ENCODE measurements at places on chromosomes 1 and 21.
A peak's percentile ranks its signal among the peaks of the same experiment; 100 is the strongest.

GRCh38 chr1:157183870-157184269, 45.7 kb upstream of the ETV3 start:
- no peak for DNase-seq

DNA sequence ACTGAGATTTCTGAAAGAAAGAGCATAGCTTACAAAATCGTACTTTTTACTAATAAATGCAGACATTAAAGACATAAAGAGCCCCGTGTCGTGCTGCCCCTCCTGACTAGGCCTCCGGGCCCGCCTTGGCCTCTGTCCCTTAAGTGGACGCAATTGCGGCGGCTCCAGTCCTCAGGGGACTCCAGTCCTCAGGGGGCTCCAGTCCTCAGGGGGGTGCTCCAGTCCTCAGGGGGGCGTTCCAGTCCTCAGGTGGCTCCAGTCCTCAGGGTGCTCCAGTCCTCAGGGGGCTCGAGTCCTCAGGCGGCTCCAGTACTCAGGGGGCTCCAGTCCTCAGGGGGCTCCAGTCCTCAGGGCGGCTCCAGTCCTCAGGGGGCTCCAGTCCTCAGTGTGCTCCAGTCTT, 10.6 kb upstream of the OR2M2 start:
- DNase-seq: no peak

DNA sequence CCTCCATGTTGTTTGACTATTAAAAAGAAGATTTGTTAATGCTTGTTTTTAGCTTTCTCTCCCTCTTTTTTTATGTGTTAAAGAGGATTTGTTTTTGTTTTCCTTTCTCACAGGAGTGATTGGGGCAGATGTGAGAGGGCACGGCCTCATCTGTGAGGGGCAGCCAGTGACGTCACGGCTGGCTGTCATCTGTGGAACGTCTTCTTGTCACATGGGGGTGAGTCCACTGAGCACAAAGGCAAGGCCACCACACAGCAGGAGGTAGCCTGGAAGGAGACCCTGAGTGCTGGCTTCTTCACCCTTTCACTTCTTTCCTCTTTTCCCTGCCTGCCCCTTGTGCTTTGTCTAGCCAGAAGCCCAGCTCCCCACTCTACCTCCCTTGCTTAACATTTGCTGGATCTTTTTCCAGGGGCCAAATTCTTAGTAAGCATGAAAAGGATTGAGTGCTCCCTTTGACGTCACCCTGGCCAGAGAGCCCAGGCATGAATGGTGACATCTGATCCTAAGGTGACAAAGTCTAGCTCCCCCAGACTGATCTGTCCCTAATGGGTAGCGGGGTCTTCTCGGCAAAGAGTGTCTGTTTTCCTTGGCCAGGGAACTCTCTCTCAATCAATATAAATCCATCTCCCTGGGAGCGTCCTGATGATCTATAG, 257.2 kb downstream of the FGGY start:
- DNase-seq: no peak

GRCh38 chr1:244336232-244336899, 115.3 kb downstream of the ADSS2 start:
- peak; percentile 43 for DNase-seq

DNA sequence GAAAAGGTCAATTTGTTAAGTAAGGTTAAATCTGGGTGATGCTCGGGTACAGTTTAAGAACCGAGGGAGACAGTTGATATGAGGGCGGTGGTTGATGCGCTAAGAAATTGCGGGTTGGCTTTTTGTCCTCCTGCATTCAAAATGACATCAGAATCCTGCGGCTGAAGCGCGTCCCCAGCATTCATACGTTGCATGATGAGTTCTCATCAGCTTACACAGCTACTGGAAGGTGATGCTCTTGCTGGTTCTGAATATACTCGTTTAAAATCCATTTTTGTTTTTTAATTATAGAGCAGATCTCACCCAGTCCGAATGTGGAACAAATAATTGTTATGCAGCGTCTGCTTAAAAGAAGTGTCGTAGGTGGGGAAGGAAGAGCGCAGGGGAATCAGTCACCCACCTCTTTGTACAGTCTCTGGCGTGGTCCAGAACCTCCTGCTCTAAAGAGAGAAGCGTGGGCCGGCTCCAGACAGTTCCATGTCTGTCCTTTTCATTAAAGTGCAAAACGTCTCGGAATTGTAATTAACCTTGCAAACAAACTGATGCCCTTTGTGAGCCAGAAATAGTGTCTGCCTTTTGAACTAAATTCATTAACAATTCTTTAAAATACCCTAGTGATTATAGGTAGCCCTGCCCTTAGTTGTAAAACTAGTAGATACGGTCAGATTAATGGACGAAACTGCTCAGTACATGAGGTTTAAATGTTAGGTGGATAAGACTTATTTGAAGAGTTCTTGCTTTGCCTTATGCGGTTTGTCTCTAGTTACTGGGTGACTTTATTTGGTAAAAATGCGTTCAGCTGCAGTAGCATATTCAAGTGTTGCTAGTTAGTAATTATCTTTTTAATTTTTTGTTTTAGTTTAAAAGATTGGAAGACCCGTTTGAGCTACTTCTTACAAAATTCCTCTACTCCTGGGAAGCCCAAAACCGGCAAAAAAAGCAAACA, 741 bp downstream of the RGS2 start:
- peak; percentile 78 for DNase-seq

- DNase-seq: no peak
These were observed 12.4 kb downstream of the COL18A1 start for GRCh38 chr21:45417256-45417950.

- no peak for DNase-seq
These were observed 4.4 kb downstream of the JMJD4 start for GRCh38 chr1:227730630-227731151.

DNA sequence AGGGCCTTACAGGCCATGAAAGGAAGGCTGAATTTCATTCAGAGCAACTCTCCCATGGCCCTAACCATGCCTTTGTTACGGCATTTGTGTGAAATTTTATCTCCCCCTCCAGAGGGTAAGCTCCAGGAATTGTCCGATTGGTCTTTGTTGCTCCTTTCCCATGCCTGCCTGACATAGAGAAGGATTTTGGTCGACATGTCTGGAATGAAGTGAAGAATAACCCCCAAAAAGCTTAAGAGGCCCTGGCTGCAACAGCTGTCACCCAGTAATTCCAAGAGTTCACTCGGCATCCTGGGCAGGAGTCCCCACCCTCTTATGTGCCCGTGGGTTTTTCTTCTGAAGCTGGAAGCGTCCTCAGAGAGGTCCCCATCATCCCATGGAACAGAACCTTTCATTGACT, 20.6 kb downstream of the CDA start:
- DNase-seq: no peak

GRCh38 chr1:228009828-228010775, 3.3 kb downstream of the WNT3A start:
- DNase-seq: peak; percentile 50

DNA sequence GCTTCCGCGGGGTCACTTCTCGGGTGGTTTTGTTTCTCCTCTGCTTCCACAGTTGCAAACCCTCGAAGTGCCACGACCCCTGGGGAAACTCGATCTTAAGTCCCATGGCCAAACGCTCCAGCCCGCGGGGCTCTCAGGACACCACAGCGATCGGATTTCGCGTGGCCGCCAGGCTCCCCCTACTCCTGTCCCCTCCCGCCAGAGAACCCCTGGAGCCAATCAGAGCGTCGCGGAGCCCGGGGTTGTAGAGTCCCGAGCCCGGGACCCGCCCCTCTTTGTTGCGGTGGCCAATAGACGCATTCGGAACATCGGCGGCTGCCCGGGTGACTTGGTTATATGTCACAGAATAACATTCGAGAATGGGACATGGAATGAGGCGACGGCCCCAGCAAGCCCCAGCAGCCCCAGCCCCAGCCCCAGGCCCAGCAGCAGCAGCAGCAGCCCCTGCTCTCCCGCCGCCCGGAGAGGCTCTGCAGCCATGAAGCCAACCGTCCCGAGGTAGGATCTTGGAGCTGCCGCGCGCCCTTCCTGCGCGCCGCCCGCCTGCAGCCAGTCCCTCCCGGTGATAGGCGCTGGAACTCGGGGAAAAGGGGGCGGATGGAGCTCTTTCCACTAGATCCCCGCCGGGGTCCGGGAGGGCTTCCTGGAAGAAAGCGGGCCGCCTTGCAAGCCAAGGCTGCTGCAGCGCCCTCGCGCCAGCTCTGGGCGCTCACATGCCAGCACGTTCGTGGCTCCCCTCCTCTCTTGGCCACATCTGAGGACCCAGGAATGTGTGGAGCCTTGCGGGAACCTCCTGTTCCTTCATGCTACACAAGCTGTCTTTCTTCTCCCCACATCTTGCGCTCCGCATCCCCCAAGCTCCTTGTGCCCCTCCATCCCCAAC, at the start of gene VASH2:
VASH2 (plus strand) TSS at position 299 of the 883 bp plus-strand sequence. CDS start 1,002 bp downstream, outside the sequence.
- DNase-seq: peak; percentile 84

DNA sequence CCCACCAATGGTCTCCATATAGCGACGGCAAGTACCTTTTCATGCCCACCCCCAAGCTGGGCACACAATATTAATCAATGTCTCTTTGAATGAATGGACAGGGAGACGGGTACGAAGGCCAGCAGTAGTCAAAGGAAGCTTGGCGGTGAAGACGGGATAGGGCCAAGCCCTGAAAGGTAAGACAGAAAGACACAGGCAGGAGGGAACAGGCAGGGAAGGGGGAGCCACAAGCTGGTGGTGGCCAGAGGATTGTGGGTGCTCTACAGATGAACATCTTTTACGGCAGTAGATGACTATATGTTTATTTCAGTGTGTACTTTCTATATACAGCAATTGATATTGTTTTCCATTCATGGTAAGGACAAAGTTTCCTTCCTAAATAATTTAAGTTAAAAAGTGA, 16.3 kb downstream of the CAPZB start:
- DNase-seq: no peak

DNA sequence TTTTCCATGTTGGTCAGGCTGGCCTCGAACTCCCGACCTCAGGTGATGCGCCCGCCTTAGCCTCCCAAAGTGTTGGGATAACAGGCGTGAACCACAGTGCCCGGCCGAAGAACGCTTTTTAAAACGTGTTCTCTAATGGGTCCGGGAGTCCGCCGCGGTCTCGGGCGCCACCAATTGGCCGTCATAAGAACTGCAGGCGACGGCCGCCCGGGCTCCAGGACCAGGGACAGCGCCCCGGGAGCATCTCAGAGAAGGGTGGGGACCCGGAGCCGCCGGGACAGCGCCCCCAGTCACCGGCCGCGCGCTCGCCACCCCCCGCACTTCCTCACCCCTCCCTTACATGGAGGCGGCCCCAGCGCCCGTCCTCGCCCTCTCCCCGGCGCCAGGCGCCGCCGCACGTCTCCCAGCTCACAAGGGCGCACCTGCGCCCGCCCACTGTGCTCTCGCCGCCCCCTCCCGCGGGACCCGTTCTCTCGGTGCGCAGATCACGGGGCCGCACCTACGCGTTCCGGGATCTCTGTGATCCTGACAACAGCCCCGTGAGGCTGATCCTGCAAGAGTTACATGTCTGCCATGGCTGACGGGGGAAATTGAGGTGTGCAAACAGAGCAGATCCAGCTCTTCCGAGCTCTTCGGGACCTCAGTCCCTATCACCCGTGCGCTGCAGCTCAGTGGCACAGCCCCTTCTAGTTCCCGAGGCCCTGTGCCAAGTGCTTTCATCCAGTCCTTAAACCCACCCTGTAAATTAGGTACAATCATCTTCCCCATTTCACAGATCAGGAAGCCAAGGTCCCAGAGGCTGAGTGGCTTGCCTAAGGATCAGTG, 9.8 kb downstream of the RAP1GAP start:
- DNase-seq: no peak

DNA sequence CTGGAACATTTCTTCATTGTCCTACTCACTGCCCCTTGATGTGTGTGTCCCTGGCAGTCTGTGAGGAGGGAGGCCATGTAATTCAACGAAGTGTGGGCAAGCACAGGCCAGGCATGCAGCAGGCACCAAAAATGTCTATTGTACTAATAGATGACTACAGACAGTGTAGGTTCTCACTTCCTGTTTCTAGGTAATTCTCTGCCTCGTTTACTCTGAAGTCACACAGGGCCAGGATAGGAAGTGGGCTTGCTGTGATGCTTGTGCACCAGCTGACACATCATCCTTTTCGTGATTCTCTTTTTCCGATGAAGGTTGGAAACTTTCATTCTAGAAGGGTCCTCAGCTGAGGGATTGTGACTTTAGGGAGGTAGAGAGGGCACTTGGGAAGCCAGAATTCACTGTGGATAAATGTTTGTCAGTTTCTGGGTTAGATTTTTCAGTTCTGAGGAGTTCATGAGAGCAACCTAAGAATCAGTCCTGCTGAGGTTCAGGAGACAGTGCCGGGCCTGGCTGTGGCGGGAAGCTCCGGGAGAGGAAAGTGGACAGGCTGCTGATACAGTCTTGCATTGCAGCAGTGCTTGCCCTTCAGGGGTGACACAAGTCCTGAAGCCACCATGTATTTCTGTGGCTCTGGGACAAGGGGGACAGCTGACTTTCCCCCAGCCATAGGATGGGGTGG, 4.3 kb upstream of the CSF1 start:
- DNase-seq: no peak

GRCh38 chr1:203128716-203129500, 1.4 kb downstream of the ADORA1 start:
- peak; percentile 33 for DNase-seq

GRCh38 chr1:67348586-67349252, 41.0 kb downstream of the IL12RB2 start:
- no peak for DNase-seq

- no peak for DNase-seq
These were observed 170.2 kb downstream of the RPS6KC1 start for GRCh38 chr1:213221209-213221608.

DNA sequence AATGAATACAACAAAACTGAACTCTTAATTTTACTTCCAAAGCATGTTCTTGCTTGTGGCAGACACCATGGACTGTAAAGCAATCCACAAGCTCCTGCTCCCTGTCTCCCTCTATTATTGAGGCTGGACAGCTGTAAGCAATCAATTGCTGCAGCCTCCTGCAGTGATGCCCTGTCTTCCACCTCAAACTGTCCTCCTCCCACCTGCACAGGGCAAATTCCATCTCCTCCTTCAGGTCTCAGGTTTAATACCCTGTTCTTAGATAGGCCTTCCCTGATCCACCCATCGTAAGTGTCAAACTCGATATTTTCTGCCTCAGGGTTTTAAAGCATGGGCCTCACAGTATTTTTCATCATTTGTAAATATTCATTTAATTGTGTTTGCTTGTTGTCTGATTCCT, 81.8 kb downstream of the LYST start:
- no peak for DNase-seq

- DNase-seq: no peak
These were observed 1455.1 kb downstream of the KCNT2 start for GRCh38 chr1:195153107-195153506.

All from coronary artery (tissue), 2 donors.